ENCODE measurements at places on chromosomes 13 and 19.

- DNase-seq = no peak
These were observed 149.3 kb downstream of the VWA8 start for GRCh38 chr13:41811588-41812021.

DNA sequence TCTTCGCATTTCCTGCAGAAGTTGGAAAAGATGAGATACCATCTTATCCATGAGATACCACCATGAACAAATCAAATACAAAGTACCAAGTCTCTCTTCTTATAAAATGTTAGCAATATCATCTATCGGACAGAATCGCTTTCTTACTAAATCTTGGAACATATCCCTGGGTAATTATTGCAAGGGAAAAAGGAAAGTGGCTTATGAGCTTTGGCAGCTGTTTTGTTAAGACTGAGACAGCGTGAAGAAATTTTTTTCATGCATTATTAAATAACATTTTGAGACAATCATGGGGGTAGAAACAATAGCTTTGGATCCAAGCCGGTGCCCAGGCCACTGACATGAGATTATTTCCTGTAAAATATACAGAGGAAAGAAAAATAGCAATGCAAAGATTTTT, 84.5 kb downstream of the DOCK9 start:
- no peak for DNase-seq

DNA sequence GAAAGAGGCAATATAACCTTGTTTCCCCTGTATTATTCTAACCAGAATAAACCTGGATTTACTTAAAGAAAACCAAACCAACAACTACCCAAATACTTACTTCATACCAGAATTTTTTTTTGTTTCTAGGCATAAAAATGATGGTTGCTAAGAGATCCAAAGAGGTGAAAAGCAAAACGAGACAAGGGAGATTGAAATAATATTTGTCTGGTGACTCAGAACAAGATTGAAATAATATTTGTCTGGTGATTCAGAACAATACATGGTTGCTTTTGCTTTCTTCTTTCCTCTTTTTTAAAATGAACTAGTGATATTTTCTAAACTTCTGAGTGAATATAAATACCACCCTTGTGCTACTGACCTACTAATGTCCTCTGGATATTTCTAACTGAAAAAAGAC, 592.9 kb downstream of the KCTD12 start:
- peak; percentile 77 for DNase-seq

- DNase-seq = no peak
These were observed 21.8 kb downstream of the TSKS start for GRCh38 chr19:49741210-49741844.

GRCh38 chr13:30457306-30457891, 8.3 kb downstream of the HMGB1 start:
- no peak for DNase-seq

DNA sequence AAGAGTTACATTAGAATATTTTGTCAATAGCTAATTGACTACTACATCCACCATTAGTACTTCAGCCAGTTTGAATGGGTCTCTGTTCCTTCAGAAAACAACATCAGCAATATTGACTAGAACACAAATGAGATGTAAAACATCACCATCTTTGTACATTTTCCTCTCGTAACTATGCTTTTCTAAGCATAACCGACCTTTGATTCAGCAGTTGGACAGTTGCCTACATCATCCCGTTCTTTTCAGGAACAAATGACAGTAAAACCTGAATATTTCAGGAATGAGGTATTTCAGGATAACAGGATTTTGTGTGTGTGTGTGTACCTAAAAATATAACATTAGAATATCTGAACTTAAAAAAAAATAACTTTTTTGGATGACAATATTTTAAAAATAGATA, 60.9 kb downstream of the STARD13 start:
- DNase-seq = no peak

DNA sequence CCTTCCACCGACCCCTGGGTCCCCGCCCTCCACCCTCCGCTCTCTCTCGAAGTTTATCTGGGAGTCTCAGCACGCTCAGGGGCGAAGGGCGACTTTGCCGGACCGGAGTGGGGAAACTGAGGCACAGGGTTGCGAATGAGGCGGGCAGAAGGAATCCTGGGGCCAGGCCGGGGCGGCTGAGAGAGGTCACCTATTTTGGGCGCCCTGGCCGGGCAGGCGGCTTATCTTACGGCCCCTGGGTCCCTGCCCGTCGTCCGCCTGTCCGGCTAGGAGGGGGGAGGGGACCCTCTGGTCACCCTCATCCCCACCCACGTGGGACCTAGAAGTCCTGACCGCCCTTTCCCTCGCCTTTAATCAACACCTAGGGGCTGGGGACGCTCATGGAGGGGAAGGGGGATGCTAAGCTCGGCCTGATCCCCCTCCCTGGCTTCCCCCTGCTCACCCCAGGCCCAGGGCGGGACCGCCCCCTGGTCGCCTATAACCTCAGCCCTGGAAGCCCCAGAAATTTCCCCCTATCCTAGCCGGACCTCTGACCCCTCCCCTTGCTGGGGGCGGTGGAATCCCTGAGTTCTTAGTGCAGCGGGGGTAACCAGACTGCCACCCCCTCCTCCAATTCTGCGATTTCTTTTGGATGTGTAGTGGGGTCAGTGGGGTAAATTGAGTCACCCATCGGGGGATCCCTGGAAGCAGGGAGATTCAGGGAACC, 556 bp downstream of the TRIP10 start:
- no peak for DNase-seq

GRCh38 chr13:46605825-46606554, 53.0 kb downstream of the LRCH1 start:
- no peak for DNase-seq
